ENCODE measurements at places on chromosomes 12 and 14.

DNA sequence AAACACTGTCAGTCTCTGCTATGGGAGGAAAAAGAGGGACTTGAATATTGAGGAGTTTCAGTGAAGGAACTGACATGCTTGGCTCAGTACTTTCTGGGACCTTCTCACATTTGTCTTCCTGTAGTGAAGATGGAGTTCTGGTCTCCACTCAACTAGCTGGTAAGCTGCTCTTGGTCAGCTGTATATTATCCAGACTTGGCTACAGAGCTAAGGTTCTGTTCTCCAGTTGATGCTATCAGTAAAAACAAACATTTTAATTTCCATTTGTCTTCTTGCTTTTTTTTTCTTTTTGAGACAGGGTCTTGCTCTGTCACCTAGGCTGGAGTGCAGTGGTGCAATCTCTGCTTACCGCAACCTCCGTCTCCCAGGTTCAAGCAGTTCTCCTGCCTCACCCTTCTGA, 5.3 kb downstream of the RNF34 start:
- no peak for DNase-seq

GRCh38 chr12:95185854-95186253, 31.4 kb downstream of the FGD6 start:
- no peak for DNase-seq

DNA sequence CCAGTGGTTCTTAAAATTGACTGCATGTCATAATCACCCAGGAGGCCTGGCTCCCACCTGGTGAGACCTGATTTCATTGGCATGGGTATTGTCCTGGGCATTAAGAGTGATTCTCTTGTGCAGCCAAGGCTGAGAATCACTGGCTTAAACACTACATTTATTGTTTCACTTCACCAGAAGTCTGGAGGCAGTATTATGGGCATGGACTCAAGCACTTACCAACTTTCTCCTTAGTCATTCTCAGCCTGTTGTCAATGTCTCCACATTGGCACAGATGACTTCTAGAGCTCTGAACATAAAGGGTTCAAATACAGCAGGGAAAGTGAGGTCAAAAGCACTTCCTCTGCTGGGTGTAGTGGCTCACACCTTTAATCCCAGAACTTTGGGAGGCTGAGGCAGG, 25.6 kb upstream of the GCH1 start:
- no peak for DNase-seq

DNA sequence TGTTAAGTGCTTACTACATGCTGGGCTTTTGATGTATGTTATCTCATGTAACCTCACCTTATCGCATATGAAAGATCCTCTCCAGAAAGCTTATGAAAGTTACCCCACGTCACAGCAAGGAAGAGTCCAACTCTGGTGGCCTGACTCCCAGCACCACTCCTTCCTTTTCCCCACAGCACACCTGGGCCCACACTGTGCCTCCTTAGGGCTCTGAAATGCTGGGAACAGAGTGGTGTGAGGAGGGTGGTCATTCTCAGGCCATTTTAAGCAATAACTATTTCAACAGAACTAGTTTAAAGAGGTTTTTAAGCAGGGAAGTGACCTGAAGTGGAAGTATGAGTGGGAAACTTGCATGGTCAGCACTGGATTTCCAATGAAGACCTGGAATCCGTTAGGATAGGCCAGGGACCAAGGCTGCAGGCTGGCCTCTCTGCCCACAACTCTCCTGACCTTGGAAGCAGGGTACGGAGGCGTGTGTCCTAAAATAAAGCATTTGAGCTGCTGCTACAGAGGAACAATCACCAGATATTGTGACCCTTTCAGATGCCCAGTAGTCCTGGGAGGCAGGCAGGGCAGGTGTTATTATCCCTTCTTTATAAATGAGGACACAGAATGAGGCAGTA, 67.2 kb upstream of the TMEM263 start:
- DNase-seq, result no peak

- peak; percentile 70 for DNase-seq
Observed at GRCh38 chr14:95156161-95157047, 925 bp downstream of the DICER1 start.

DNA sequence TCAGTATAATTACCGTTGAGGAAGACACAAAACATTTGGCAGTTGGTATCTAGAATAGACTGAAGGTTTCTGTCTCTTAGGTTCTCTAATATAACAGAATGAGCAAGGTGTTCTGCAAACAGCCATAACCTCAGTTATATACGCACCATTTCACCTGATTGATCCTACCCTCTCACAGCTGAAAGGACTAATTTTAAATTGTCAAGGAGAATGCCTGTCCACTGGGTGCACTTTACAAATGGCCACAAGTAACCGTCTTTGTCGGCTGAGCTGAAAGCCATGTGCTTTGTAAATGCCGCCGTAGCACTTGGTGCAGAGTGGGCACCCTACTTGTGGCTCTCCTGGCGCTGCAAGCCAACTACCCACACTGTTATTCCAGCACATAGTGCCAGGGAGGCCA, 466.3 kb downstream of the AACS start:
- no peak for DNase-seq

DNA sequence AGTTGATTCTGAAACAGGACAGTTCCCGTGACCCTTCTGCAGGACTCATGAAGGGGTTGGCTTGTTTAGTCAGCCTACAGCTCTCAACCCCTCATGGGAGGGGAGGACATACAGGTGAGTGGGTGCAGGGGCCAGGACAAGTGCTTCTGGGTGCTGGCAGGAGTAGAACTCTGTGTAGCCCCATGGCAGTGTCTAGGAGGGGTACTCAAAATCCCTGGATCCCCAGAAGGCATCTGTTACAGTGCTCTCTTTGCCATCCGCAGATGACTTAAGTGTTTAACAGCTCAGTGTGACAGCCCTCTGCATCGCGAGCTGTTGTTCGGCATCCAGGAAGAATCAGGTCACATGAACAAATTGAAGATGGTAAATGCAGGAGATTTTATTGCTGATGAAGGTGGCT, 91.0 kb downstream of the PIK3C2G start:
- DNase-seq, result no peak

GRCh38 chr12:3200032-3200617, 122.9 kb downstream of the TSPAN9 start:
- peak; percentile 98 for DNase-seq

Data from ecto neural progenitor cell (in vitro differentiated cells).